Tibial nerve (tissue), 4 donors: ENCODE measurements at places on chromosomes 11 and 22. TPM values are rescaled to one million over a fixed set of nuclear protein-coding genes. Genes with fewer than 3 reads are reported as not detected.

LRRC10B gene
- total RNA-seq = 3.6 TPM

IRF7 gene
- 27.1 TPM for total RNA-seq

CXCR5 gene
- total RNA-seq = not detected

CPSF7 gene
- total RNA-seq = 41.7 TPM

ZNRF3 gene
- 22.8 TPM for total RNA-seq

CENATAC gene
- 158 TPM for total RNA-seq

INPP5J gene
- total RNA-seq = 0.44 TPM

MIAT gene
- 0.59 TPM for total RNA-seq
